Activated CD4-positive, alpha-beta T cell treated with anti-CD3 and anti-CD28 coated beads for 4 hours (primary cell): ENCODE measurements at places on chromosomes 2 and 18.

GRCh38 chr2:17962876-17963275 lies 84.4 kb downstream of the KCNS3 start:
- DNase-seq = no peak

DNA sequence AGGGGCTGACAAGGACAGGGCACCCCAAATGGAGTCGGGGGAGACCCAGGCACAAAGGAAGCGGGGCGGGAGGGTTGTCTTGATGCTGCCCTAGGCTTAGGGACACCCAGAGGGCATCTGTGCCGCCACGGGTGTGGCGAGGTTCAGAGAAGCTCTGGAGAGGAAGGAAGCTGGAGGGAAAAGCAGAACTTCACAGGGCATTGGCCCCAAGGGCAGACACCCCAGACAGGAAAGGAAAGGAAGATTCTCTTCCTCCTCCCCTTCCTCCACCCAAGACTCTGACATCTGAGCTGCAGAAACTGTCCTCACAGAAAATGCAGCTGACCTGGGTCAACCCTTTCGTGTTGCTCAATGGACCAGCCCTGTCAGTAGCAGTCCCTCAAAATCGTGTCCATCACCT lies 25.6 kb downstream of the DNMT3A start:
- DNase-seq = no peak

DNA sequence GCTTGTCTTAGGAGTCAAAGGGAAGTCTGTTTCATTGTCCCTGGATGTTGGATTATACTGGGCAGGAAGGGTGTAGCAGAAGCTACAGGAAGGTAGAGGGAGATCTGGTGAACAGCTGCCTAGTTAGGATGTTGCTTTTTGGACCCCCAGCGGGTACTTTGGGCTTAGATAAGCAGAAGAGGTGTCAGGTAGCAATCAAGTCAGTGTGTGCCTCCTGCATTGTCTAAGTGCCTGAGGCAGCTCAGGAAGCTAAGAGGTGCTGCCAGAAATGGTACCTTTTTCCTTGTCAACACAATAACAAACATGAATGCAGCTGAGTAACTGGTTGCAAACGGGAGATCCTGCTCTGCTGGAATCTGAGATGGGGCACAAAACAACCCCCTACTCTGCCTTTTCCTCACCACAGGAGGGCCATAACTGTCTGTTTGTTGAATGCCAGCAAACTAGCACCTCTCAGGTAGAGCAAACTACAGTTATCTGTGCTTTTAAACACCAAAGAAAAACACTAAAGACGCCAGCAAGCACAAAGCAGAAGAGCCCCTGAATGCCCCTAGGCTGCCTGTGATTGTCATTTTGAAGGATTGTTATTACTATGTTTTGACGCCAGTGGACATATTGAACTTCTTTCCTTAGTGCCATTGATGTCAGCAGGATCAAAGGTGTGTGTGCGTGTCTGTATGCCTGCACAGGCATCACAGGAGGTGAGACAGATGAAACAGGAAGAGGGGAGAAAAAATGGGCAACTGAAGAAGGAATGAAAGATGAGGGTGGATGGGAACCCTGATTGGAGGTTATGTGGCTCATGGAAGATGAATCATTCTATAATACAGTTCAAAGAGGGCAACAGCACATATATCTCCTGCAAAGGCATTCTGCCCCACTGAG lies 151.4 kb downstream of the ETAA1 start:
- DNase-seq = no peak

GRCh38 chr2:12617366-12617765 lies 99.4 kb upstream of the TRIB2 start:
- no peak for DNase-seq

- DNase-seq = no peak
Measured at GRCh38 chr2:126898636-126899035, at the start of gene TEX51. Gene TEX51, plus strand, starts transcription at chr2:126898890. Its CDS starts 29 bp downstream, at chr2:126898919.

DNA sequence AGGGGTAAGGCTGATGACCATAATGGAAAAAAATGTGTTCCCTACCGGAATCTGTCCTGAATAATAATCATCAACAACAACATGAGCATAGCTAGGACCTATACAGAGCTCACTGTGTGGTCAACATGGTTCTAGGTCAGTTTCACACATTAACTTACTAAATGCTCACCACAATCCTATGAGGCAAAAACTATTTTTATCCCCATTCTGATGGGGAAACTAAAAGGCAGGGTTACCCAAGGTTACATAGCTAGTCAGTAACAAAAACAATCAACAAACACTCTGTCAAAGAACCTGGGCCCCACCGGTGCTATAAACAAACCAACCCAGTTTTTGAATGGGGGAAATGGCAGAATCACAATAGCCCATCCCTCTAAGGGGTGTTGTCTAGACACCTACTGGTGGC lies 40.1 kb downstream of the AOX1 start:
- DNase-seq = no peak

- DNase-seq = no peak
Measured at GRCh38 chr18:23868136-23868785, 146.3 kb upstream of the TTC39C start.

GRCh38 chr2:197852108-197852507 lies 47.7 kb downstream of the PLCL1 start:
- DNase-seq = no peak

GRCh38 chr2:227366769-227367426 lies 12.2 kb downstream of the TM4SF20 start:
- no peak for DNase-seq

- no peak for DNase-seq
Measured at GRCh38 chr2:30421026-30421603, 25.9 kb upstream of the LCLAT1 start.

DNA sequence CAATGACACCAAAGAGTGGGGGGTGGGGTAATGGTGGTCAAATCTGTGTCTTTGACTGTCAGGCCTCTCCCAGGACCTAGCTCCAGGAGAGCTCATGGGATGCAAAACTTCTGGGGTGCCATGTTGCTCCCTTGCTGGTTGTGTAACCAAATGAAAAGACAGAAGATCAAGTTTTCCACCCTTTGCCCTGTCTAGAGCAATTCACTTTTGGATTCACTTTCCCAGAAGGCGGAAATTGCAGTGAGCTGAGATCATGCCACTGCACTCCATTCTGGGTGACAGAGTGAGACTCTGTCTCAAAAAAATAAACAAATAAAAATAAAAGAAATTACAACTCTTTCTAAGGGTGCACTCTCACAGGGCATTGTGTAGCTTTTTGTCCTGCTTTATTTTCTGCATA lies 34.9 kb upstream of the PLA2R1 start:
- no peak for DNase-seq

DNA sequence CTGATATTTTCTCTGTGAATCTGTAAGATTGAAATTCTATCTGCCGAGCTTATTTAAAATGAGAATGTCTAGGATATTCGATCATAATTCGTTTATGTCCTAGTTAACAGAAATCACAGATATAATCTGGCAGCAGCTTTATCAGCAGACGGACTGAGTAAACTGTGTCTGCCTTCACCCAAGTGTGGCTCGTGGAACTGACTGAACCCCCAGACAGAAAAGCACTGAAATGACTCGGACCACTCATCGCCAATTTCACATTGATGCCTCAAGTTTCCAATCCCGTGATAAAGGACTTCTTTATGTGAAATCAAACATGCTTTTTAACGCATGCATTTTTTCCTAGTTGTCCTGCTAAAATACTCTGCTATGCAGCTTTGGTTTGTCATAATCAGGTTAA lies 15.9 kb downstream of the TNFRSF11A start:
- DNase-seq = no peak

DNA sequence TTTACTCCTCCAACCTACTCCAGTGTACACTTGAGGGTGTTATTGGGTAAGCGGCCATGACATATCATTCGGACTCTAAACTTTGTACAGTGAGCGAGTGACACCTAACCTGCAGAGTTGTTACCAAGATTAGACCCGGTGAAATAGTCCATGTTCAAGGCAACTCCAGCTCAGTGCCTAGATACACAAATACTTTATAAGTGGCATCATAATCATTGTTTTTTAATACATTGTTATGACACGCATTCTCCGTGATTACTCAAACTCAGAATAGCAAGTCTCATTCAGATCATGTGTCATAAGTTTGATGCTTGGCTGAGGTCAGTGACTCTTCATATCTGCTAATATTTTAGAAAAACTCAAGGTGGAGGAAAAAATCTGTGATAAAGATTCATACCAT lies 597.8 kb downstream of the DCC start:
- DNase-seq = no peak

DNA sequence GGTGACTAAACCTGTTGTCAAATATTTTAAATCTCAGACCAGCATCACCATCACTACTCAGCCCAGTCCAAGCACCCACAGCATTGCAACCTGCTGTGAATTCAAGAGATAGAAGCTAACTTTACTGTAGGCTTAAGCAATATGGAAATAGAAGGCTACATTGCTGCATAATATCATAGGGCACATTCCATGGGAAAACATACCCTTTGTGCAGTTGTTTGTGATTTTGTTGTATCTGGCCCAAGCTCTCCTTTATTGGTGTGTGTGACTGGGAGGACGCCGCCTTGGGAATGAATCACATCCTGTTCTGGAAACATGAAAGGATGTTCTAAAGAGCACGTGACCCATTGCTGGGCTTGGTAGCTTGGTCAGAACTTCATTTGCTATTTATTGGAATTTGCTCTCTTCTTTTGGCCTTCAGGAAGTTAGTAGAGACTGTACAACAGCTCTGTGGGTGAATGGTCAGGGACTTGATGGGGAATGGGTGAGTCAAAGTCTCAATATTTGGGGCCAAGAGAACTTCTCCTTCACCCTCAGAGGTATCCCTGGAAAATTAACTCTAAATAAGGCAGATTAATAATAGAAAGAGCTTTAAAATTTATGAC lies 106.8 kb upstream of the SERPINE2 start:
- DNase-seq = no peak

DNA sequence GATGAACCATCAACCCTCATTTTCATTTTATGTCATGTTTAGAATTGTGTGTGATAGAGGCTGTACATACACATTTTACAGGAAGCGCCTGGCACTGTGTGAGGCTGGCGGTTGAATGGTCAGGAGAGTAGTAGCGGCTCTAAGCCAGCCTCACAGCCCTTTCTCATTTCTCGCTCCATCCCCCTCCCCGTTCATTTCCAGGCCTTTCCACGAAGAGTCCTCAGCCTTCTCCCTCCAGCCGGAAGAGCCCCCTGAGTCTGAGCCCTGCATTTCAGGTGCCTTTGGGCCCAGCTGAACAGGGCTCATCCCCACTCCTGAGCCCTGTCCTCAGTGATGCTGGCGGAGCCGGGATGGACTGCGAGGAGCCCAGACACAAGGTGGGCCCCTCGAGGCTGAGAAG lies 51.8 kb downstream of the STK25 start:
- DNase-seq = no peak

DNA sequence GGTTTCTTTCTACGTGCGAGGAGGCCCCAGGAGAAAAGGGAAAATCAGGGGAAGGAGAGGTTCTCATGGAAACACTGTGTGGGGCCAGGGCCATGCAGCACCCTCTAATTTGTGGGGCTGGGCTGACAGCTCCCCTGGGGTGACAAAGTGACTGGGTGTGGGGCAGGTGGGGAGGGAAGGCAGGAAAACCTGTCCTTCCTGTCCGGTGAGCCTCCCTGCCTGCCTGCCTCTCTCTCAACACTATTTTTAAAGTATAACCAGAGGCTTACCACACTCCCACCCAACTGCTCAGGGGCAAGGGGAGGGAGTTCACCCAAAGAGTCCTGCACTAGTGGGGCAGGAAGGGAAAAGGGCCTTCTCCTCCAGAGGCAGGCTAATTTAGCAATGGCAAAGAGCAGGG lies 10.5 kb upstream of the EPAS1 start:
- DNase-seq = no peak

DNA sequence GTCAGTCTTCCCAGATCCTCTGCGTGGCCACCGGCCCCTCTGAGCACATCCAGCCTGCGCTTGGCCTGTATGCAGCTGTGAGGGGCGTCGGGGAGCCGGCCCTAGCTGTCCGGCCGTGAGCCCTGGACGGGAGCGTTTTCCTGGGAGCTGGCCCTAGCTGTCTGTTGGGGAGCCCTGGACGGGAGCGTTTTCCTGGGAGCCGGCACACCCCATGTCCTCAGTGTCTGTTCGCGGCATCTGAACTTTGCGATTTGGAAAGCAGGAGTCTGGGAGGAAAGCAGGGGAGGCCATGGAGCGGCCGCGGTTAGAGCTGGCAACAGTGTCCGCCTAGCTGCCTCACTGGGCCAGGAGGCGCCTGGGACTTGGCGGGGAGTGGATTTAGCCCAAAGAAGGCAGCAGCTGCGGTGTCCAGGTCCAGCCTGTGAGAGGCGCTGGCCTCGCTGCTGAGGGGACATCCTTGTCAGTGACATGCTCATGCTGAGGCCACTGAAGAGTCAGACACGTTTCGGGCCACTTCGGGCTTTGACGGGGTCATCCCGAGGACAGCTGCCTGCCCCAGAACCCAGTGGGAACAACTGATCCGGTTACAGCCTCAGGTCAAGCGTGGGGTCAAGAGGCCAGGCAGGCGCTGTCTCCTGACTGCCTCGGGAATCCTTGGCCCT lies 75.8 kb downstream of the KCNG2 start:
- no peak for DNase-seq

DNA sequence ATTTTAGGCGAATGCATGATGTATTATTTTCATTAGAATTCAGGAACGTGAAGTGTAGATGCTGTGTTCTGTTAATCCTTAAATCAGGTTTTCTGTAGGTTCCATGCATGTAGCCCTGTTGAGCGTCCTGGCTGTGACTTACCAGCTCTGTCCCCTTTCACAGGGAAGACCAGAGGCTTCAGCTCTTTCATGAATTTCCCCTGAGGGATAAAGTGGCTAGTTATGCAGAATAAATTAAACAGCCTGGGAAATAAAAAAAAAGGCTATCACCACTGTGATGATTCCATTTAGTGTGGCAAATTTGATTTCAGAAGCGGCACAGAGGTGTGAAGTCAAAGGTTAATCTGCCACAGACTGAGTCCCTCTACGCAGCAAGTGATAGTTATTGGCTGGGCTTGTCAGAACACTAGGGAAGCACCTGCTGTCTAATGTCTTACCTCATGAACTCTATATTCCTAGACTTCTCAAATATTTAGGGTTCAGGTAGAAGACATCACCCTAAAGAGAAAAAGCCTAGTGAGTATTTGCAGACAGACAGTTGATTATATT lies 61.6 kb upstream of the LINC00305 start:
- DNase-seq = no peak

DNA sequence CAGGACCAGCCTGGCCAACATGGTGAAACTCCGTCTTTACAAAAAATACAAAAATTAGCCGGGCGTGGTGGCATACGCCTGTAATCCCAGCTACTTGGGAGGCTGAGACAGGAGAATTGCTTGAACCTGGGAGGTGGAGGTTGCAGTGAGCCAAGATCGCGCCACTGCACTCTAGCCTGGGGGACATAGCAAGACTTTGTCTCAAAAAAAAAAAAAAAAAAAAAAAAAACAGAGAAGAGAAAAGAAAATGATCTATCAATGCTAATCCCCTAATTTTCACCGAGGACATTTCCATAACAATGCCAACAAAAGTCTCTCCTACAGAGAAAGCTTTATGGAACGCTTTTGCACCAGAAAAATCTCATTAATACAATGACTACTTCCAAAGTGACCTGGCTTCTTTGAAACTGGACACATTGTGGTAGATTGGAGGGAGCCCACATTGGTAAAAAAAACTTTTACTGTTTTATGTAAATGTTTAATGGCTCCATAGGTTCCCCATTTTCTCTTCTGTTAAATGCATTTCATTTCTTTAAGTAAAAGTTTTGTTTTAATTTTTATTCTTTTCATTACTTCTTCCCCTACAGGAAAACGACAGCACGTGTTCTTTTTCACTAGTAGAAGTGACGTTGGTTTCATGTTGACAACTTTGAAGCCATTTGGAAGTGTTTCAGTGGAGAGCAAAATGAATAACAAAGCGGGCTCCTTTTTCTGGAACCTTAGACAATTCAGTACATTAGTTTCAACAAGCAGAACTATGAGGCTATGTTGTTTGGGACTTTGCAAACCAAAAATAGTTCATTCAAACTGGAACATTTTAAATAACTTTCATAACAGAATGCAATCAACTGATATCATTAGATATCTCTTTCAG lies 888 bp downstream of the FASTKD2 start:
- no peak for DNase-seq
